ENCODE measurements at places on chromosomes 11 and 22.

DNA sequence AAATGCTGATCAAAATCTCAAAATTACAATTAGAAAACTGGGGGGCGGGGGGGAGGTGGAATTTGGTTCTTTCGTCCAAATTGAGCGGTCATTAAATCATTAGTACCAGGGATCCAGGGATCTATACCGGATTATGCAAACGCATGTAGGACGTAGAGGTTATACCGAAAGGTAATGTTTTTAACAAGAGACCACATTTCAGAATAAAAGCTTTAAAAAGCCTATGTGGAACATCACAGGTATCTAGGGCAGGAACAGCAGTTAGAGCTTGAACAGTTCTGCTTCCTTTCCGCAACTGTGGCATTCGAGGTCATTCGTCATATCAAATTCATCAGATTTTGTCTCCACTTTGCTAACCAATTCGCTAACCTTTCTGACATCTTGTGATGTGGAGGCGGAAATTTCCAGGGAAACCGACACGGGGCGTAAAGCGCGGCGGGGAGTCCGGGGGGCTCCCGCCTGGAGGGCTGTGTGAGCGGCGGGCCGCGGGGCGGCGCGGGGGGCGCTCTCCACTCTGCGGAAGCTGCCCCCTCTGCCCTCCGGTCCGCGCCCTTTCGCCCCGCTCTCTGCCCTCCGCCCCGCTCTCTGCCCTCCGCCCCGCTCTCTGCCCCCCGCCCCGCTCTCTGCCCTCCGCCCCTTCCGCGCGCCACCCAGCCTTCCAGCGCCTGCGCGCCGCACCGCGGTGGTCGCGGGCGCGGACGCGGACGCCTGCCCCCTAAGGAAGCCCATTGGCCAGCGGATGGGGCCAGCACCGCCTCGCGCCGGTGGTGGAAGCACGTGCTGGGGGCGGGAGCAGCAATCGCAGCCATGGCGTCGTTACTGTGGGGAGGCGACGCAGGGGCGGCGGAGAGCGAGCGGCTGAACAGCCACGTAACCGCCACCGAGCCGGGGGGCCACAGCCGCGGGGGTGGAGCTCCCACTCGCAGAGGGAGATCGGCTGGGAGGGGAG lies at the start of gene DDX25:
Gene DDX25, plus strand, starts transcription at position 798 of the 949 bp plus-strand sequence. Its CDS starts 10 bp downstream, at position 808.
- DNase-seq = peak; percentile 84

DNA sequence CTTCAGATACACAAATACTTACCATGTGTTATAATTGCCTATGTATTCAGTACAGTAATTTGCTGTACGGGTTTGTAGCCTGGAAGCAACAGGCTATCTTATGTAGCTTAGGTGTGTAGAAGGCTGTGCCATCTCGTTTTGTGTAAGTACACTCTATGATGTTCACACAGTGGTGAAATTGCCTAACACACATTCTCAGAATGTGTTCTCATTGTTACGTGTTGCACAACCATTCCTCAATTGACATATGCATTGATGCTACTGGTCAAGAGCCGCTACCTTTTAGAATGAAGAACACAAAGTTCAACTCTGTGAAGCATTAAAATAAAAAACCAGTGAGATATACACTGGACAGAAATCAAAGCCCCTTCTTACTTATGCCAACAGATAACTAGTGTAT lies 26.7 kb downstream of the SVIP start:
- no peak for DNase-seq

DNA sequence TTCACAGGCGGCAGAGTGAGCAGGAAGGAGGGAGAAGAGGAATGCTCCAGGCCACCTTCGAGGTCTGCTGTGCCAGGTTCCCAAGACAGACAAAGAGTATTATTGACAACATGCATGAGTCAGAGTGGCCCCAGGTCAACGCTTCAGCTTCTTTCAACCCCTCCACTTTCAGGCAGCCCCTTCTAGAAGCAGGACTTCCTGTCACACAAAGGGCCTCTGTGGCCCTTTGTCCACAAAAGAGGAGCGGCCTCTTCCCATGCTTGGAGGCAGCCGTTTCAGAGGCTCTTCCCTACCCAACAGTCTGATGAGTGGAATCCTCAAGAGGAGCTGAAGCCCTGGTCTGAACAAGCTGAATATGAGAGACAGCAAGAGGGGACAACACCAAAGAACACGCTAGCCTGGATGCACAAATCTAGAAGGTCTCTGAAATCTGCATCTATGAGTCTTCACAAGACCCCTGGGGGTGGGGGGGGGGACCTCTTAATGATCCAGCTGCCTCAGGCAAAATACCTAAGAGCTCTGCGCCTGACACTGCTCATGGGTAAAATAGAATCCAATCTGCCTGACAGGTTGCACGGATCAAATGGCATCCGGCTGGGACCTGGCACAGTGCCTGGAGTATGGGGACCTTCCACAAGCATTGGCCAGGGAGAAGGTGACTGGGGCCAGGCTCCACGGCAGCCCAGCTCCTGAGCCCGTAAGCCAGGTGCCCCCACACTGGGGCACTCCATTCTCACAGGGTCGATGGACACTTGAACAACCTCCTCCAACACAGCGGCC lies 67.5 kb downstream of the PACSIN2 start:
- DNase-seq = peak; percentile 36

- no peak for DNase-seq
Observed at GRCh38 chr11:43508511-43508918, 149.8 kb downstream of the TTC17 start.

DNA sequence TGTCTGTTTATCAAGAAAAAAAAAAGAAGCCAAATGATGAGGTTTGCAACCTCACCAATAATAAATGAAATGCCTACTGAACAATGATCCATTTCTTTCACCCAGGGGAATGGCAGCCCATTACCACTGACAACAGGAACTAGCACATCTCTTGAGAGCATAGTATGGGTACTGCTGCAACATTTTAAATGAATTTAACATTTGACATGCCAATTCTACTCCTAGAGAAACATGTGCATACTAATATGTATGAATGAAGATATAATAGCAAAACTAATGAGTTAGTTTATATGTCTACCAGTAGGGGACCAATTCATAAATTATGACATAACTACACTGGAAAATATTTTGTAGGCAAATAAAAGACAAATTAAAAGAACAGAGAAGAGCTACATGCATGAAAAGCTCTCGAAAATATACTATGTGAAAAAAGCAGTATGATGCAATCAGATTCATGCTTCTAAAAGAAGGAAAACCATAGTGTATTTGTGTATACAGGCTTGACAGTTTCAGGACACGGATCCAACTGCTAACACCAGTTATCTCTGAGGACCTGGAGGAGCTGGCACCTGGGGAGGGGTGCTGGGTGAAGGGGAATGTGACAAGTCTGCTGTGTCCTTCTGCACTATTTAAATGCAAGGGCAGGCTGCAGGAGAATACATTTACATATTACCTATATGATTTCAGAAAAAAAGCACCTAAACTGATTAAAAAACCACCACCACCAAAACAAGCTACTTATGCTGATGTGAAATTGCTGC lies 6.9 kb downstream of the SMCO4 start:
- no peak for DNase-seq

GRCh38 chr11:111499483-111499882 lies 12.7 kb downstream of the BTG4 start:
- DNase-seq = no peak

- DNase-seq = no peak
Observed at GRCh38 chr11:14764579-14765527, 121.2 kb downstream of the PDE3B start.

- DNase-seq = no peak
Observed at GRCh38 chr11:92888696-92889095, 80.8 kb upstream of the MTNR1B start.

- DNase-seq = no peak
Observed at GRCh38 chr11:23403210-23404185, 543.2 kb upstream of the CCDC179 start.

DNA sequence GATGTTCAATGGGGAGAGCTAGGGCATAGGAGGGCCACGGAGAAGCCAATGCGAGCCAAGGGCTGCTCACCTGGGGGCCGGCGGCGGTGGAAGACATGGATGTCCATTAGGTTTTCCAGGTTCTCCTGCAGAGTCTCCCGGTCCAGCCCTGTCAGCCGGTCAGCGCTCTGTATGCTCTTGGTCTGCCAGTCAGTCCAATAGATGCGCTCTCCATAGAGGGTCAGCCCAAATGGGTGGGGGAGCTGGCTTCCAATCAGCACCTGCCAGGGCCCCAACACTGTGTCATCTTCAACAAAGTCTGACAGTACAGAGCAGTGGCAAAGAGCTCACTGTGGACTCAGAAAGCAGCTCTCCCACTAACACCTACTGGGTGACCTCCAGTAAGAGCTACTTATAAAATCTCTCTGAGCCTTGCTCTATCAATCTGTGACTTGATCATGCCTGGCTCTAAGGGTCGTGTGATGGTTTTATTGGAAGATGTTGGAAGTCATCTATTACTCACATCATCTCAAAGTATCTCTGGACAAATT lies 33.0 kb upstream of the CKAP5 start:
- no peak for DNase-seq

- DNase-seq = no peak
Observed at GRCh38 chr11:27672836-27673464, 27.3 kb downstream of the BDNF start.

DNA sequence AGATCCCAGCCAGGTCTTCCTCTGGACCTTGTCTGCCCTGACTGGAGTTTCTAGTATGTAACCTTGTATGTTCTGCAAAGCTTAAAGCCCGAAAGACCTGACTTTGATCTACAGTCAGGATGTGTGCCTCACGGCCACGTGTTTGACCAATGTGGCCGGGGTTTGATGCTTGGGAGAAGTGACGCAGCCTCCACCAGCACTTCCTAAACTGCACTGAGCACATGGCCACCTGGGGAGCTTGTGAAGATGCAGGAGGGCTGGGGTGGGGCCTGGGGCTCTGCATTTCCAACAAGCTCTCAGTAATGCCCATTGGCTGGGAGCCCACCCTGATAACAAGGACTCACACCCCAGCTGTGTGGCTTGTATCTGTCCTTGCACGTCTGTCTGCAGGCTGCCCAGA lies 53.2 kb downstream of the NAT10 start:
- DNase-seq = no peak

- no peak for DNase-seq
Observed at GRCh38 chr22:23888615-23889401, 5.4 kb upstream of the MIF start.

DNA sequence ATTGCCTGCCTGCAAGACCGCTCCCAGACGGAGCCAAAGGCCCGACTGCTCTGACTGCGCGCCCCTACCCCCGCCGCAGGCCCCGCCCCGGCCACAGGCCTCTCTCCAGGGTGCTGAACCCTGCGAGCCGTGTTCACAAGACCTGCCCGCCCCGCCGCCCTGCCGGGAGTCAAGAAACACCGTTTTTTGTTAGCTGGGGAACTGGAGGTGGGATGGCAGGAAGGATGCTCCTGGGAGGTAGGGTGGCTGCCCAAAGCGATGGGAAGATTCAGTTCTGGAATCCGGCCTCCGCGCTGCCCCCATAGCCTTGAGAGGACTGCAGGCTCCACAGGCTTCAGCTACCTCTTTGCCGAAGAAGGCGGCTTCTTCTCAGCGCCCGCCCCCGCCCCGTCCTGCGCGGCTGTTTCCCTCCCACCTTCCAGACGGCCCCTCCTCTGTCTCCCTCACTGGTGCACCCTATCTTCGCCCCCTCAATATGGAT lies 2.7 kb upstream of the PDE2A start:
- peak; percentile 97 for DNase-seq

DNA sequence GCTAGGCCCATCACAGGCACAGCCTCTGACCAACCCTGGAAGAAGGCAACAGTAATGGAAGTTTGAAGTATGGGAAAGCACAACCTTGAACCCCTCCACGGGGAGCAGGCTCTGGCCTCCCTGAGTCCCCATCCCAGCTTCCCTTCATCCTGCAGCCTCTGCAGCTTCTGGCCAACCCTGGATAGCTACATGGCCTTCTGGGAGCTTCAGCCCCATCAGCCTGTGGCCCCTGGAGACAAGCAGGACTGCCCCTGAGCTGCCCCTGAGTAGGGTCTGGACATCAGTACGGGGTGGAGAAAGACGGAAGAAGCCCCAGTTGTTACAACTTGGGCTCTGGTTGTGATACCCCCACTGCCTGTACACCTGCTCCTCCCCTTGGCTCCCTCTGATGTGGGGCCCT lies 113.8 kb upstream of the CD82 start:
- DNase-seq = no peak

DNA sequence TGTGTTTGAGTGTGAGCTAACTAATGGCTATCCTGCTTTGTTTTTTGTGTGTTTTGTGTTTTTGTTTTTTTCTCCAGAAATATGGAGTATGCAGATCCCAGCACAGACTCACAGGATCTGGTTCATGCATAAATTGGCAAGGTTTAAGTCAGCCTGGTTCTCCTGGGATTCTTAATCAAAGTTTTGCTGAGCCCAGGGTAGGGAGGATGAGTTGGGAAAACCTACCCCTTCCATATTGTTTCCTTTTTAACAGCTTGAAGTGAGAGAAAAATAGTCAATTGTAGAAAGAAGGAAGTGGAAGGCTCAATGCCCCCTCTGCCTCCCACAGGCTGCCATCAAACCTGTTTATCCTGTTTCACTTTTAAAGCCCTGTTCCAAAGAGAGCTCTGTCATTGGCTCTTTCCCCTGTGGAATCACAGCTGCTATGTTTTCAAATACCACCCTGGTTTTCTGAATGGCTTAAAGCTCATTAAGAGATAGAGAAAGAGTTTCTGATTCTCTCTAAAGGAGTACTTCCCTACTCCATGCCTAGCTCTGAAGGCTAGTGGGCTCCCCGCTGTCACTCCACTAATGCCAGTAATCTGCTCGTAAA lies 23.4 kb upstream of the CADM1 start:
- peak; percentile 40 for DNase-seq

DNA sequence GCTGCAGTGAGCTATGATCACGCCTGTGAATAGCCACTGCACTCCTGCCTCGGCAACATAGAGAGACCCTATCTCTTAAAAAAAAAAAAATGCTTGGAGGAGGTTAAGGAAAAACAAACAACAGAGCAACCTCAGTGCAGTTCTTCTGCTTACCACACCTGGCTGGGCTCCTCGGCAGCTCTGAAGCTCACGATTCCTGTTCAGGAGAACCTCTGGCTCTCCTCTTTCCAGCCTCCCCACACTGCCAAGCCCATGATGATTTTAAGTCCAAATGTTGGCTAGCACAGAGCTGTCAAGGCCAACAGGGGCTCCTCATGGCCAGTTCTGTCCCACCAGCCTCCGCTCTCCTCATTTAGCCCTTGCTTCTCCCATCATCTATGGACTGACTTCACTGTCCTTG lies 69.7 kb upstream of the ARFGAP3 start:
- no peak for DNase-seq

DNA sequence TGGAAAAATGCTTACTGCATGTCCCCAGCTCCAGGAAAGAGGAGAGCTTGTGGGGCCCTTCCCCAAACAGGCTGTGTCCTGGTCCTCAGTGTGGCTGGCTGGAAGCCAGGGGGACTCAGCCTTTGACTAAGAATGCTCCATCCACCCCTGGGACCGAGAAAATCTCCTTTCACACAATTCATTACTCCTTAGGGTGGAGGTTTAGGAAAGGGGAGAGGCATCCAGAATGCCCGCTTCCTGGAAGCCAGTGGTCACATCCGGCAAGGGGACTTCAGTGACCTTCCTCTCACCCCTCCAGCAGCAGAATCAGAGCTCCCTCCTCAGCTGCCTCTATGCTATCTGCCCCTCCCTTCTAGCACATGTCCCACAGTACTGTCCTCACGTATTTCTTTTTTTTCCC lies 21.9 kb downstream of the ATG16L2 start:
- no peak for DNase-seq

Measured in iPS-NIHi11 (cell line).